Smooth muscle cell of the brain vasculature (primary cell): ENCODE measurements at places on chromosomes 7 and 10.

DNA sequence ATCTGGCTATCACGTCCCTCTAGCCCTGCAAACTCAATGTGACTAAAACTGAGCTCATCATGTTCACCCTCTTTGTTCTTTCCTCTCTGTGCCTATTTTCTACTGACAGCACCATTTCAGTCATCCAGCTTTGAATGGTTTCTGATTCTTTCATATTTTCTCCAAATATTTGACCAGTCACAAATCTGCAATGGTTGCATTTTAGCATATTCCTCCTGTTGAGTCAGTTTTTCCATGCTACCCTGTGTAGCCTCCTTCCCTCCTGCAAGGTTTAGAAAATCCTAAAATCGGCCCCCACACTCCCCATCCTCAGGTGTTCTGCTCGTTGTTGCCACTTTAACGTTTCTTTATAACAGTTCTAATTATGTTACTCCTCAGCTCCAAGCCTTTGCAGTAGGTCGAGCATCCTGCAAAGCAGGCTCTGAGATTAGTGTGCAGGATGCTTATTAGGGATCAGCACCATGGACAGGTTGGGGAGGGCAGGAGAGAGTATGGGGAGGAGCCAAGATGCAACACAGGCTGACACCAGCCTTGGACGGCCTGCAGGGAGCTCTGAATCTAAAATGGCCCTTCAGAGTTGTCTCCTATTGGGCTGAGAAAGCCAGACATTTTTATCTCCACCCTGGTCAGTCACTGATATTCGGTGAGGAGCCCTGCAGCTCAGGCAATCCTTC is 531.0 kb upstream of the COBL start:
- DNase-seq, result no peak

DNA sequence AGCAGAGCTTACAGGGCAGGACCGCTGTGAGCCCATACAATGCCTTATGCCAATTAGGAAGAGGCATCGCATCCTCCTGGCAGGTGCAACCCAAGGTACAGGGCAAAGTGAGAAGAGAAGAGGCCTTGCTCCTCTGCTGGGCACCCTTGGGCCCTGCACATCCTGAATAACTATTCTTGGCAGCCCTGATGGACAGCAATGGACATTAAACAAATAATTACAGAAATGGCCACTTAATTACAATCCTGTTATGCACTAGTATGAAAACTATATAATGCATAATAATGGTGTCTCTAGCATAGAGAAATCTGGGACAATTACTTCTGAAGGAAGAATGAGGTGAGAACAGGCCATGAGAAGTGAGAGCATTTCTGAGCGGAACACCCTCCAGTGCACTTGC is 83.5 kb downstream of the PLPP4 start:
- DNase-seq, result no peak

DNA sequence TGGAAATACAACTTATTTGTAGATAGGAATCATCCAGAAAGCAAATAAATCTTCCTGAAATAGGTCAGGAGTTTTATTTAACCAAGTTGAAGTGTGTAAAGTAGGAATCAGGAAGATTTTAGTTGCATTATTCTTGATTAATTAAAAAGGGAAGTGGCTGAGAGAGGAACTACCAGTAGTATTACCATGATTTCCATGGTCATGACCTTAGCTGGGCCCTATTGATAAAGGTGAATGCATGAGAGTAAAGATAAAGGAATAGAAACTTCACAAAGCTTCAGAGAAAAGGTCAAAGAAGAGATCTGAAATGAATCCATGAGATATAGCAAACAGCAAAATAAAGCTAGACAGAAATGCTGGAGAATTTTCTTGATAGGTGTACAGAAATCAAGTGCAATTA is 46.2 kb upstream of the DLX6 start:
- no peak for DNase-seq

DNA sequence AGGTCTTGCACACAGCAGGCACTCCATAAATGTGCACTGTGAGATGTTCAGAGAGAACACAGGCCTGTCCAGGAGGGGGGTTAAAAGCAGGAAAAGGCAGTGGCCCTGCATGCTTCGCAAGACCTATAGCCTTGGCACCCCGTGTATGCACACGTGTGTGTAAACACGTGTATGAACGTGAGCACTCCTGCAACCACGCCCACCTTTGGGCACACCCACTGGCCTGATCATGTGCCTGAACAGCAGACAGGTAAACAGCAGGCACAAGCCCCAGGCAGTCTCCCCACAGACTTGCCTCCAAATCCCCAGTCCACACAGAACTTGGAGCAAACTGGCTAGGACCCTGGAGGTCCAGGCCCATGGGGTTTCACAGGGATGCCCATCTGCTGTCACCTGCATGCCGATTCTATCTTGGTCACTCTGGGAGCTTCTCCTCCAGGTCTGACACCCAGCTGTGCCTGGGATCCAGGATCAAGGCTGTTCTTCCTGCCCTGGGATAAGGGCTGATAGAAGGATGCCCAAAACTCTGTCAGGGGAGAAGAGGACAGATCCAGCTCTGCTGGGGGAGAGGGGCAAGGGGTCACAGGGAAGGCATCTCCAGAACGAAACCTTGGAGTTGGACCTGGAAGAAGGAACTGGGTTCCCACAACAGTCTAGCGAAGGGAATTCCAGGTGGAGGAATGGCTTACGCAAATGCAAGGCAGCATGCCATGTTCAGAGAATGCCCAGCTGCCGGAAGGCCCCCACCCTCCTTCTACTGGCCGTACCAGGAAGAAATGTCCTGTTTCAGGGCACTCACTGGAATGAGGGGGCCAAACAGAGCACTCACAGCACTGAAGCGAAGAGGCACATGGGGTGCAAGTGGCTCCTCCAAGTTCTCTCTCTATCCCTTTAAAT is 14.3 kb upstream of the ZMIZ1 start:
- DNase-seq, result no peak

- no peak for DNase-seq
Measured at GRCh38 chr10:113686028-113686427, 6.3 kb downstream of the CASP7 start.

DNA sequence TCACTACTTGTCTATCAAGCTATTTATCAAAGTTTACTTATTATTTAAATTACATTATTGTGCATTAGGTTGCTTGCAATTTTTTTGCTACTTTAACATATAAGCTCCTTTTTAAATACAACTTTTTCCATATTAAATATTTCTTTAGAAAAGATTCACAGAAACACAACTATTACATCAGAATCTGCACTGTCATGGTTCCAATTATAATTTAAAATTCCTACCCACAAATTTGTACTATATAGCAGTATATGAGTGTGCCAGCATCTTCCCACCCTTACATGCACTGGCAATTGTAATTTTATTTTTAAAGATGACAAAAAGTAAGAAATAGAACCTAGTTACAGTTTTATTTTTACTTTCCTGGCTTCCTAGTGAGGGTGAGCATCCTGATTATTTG is 15.8 kb downstream of the MINDY3 start:
- DNase-seq, result no peak

DNA sequence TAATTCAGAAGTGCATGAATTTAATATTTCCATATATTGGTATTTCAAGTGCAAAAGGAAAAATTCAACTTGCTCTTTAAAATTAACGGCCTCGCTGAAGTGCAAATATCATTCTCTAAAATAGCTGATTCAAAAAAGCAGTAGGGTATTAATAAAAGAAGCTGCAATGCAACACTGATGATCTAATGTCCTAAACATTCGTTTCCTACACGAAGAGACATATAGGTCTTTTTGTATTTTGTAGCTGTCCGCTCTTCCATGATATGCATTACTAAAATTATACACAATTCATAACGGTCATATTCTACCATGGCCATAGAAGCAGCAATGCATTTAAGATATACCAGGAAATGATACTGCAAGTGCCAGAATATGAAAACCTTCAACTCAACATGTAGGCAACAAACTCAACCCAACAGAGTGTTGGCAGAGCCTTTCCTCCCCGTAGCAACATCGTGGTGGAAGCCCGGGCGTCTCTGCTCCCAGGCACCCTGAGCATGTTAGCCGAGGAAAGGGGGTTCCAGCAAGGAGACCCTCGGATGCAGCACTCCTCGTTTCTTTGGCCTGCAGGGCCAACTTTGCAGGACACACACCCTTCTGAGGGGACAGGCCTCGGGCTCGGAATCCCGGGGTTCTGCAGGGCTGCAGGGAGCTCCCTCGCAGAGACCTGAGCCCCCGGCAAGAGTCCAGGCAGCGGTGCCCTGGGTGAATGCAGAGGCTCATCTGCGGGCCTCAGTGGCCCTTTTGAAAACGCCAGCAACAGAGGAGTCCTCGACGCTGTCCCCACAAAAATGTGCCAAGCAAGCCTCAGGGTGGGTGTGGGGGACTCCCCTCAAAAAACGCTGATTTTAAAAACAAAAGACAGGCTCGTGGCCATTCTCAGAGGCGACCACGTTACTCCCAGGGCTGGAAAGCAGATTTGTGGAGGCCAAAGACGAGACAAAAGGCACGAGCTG is 1.6 kb downstream of the FAM171A1 start:
- DNase-seq, result no peak

DNA sequence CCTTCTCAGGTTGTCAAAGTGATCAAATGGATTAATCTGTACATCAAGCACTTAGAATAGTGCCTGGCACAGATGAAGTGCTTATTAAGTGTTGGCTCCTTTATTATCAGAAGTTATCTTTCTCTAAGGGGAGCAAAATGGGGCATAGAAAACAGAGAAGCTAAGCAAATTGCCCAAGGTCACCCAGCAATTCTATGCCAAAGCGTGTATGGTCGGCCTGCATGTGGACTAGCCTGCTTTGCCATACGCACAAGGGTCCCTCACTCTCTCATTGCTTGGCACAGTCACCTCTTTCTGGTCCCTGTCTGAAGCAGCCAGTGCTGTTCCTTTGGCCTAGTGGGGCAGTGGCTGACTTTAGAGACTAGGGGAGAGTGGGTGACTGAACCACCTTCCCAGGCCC is 45.3 kb downstream of the CDH23 start:
- DNase-seq, result no peak

GRCh38 chr10:22335173-22335933 is 9.9 kb upstream of the SPAG6 start:
- DNase-seq, result no peak

DNA sequence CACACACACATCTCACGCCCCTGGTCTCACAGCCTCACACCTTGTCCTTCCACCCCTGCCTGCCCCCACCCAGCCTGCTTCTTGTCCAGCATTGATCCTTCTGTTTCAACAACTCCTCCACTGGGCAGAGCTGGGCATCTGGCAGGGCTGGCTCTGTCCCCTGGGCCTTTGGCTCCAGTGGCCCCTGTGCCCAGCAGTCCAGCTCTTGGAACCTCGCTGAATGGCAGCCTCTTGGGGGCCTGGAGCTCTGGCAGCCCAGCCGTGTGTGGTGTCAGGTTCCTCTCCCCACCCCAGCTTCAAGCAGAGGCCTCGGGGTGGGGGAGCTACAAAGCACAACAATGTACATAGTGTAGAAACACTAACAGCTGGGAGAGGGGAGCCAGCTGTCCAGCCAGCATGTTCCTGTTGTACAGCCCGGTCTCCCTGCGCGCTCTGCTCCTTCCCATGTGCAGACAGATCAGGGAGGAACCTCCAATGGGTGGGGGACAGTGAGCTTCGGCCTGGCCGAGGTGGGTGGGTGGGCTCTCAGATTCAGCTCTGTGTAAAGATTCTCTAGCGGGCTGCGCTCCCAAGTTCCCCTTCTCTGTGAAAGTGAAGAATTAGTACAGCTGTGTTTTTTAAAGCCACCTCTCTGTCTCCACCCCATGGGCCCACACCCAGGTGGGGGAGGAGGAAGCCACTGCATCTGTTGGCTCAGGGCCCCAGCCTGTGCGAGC is 19.4 kb downstream of the ZMIZ2 start:
- DNase-seq, result peak; percentile 73

DNA sequence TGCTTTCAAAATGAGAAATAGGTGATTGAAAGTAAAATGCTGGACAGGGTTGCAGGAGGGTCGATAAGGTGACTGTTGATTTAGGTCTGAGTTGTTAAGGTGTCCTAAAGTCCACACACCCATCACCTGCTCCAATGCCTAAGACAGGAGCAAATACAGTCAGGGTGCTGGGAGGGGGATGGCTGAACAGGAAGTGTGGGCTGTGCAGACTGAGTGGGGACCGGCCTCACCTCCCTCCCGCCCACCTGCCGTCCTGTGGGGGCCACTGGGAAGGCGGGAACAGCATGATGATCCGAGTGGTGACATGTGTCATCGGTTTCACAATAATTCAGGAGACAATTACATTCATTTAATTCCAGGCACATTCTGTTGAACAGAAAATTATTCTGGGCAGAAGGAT is 260.8 kb downstream of the DNAJB6 start:
- DNase-seq, result no peak

DNA sequence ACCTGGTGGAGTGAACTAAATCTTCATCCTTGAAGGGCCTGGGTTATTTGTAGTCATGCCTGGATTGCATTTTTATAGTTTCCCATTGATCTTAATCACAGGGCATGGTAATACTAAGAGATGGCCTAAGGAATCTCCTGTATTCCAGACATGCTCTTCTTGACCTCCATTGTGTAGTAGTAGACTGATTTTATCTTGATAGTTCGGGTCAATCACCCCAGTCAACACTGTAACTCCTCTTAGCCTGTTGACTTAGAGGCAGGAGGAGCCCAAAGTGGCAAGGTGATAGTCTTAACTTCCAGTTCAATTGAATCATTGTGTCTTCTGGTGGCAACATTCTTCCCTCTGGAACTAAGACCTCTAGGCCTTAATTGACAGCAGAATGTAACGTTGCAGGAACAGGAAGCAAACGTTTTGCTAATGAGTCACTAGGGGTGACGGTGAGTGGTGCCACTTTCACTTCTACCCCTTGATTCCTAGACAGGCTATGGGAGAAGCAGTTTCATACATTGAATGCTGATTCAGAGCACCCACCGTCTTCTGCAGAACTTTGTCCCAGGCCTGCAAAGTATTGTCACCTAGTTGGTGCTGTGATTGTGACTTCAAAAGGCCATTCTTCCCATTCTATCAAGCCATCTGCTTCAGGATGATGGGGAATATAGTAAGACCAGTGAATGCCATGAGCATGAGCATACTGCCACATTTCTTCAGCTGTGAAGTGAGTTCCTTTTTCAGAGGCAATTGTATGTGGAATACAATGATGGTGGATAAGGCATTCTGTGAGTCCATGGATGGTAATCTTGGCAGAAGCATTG is 24.0 kb upstream of the PAPSS2 start:
- no peak for DNase-seq

DNA sequence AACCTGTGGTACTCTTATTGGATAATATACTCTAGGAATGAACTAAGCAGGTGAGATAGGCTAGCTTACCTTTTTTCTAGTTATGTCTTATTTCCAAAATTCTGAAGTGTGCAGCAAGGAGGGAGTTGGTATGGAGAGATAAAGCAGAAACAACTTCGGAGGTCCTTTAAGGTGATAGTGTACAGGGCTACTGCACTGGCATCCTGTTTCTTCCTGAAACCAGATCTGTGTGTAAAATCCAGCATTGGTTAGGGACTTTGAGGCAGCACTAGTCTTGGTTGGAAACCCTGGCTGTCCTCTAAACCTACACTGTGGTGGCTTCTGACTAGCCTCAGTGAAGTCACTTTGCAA is 66.9 kb upstream of the STRIP2 start:
- DNase-seq, result no peak

DNA sequence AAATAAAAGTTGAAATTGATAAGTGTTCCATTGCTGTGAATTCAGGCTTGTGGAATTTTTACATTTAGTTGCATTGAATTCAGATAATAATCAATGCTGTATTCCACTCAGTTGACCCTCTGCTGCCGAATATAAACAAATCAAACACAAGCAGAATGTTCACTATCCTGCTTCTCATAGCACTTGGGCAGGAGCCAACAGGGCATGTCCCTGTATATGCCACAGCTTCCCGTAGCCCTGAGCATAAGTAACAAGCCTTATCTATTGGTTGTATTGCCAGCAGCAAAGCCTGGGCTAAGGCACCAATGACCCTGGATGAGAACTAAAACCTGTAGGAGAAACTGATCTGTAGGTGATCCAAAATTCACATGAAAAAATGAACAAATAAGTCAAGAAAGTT is 145.9 kb downstream of the ARHGAP12 start:
- DNase-seq, result no peak

- no peak for DNase-seq
Measured at GRCh38 chr10:29576681-29577080, 58.1 kb downstream of the SVIL start.
